ENCODE measurements at places on chromosomes 7 and 10. TPM values are rescaled to one million over a fixed set of nuclear protein-coding genes. Genes with fewer than 3 reads are reported as not detected.

- no peaks in the 10 kb centered on the region for H3K4me1 ChIP-seq
- no peaks in the 10 kb centered on the region for H3K36me3 ChIP-seq
- no peaks in the 10 kb centered on the region for H3K27me3 ChIP-seq
These were observed 135.0 kb downstream of the ADAM22 start for GRCh38 chr7:88069093-88069492.

DNA sequence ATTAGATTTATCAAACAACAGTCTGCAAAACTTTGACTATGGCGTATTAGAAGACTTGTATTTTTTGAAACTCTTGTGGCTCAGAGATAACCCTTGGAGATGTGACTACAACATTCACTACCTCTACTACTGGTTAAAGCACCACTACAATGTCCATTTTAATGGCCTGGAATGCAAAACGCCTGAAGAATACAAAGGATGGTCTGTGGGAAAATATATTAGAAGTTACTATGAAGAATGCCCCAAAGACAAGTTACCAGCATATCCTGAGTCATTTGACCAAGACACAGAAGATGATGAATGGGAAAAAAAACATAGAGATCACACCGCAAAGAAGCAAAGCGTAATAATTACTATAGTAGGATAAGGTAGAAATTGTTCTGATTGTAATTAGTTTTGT, 31.4 kb downstream of the LRRC17 start:
- no peak overlapping the region for H3K27ac ChIP-seq
- H3K36me3 ChIP-seq: no peaks in the 10 kb centered on the region
- DNase-seq: no peak
- no peaks in the 10 kb centered on the region for H3K4me1 ChIP-seq
- H3K4me3 ChIP-seq: no peak overlapping the region

DNA sequence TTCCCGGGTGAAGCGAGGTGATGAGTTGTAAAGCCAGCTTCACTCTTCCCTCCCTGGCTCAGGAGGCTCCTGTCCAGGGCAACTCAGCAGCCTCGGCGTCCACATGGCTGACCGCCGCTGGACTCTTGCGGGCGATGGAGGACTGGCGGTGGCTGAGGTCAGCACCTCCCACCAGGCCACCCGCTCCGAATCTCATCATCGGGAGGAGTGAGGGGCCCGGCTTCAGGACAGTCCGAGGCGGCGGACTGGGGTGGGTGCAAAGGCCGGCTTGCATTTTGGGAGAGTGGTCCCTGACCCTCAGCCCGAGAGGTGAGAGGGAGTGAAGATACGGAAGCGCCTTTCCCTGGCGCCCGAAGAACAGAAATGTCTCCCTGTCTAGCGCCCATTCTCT, 759 bp downstream of the DNAJB12 start:
- H3K27me3 ChIP-seq: no peaks in the 10 kb centered on the region
- H3K4me1 ChIP-seq: peaks cover 7% of the 10 kb centered on the region
- peak overlapping the region; percentile 77 for H3K4me3 ChIP-seq
- no peaks in the 10 kb centered on the region for H3K36me3 ChIP-seq
- peak; percentile 56 for DNase-seq
- peak overlapping the region; percentile 98 for H3K27ac ChIP-seq

The ZDHHC6 gene
- 12.1 TPM for total RNA-seq
